Left hindlimb (tissue), 1 donor: ENCODE measurements at places on chromosomes 7 and 10.

DNA sequence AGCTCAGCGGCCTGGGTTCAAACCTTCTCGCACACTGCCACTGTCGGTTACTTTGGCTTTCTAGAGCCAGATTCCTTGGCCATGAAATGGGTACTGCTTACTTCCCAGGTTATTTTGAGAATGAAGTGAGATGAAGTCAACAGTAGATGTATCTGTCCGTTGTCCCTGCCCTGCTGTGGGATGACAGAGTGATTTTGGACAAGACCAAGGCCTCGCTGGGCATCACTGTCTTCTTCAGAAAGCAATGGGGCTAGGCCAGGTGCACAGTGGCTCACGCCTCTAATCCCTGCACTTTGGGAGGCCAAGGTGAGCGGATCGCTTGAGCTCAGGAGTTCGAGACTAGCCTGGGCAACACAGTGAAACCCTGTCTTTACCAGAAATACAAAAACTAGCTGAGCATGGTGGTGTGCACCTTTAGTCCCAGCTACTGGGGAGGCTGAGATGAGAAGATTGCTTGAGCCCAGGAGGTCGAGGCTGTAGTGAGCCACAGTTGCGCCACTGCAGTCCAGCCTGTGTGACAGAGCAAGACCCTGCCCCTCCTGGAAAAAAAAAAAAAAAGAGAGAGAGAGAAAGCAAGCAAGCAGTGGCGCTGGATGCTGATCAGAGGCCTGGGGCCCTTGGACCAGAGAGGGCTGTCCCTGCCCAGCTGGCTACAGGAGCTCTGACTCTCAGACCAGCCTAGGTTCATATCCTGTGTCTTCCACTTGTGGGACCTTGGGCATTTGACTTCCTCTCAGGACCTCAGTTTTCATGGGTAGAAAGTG, 25.8 kb downstream of the ZMIZ1 start:
- DNase-seq: no peak

DNA sequence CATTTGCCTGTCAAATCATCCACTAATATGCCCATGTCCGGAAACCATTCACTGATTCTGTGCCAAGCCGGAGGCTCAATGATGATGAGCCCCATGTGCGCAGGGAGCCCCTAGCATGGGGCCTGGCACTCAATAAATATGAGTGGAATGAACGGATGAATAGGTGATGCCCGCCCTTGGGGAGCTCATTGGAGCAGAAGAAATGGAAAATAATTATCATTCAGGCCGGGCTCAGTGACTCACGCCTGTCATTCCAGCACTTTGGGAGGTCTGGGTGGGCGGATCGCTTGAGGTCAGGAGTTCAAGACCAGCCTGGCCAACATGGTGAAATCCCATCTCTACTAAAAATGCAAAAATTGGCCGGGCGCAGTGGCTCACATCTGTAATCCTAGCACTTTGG, 11.0 kb downstream of the RHBDD2 start:
- DNase-seq: no peak

DNA sequence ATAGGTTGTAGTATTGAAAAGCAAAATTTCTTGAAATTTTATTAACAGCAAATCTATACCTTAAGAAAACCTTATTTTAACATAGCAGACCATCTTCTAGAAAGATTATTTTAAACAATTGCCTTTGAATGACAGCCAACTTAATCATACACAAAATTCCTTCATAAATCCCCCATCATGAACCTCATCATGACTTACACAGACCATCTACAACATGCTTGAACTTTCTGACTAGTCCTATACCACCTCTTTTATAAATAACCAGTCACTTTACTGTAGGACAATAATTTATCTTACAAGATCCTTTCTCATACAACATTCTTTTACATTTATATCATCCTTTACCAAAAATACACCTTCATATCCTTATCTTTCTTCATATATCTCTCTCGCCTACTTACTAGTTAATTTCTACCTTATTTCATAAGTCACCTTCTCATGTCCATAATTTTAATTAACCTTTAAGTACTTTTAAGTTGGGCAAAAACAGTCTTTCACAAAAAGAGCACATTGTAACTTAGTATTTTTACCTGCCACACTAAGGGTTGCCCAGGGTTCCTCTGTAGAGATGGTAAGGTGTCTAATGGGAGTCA, 16.6 kb upstream of the PTN start:
- no peak for DNase-seq

GRCh38 chr10:3803927-3804741, 19.1 kb upstream of the KLF6 start:
- DNase-seq: no peak

DNA sequence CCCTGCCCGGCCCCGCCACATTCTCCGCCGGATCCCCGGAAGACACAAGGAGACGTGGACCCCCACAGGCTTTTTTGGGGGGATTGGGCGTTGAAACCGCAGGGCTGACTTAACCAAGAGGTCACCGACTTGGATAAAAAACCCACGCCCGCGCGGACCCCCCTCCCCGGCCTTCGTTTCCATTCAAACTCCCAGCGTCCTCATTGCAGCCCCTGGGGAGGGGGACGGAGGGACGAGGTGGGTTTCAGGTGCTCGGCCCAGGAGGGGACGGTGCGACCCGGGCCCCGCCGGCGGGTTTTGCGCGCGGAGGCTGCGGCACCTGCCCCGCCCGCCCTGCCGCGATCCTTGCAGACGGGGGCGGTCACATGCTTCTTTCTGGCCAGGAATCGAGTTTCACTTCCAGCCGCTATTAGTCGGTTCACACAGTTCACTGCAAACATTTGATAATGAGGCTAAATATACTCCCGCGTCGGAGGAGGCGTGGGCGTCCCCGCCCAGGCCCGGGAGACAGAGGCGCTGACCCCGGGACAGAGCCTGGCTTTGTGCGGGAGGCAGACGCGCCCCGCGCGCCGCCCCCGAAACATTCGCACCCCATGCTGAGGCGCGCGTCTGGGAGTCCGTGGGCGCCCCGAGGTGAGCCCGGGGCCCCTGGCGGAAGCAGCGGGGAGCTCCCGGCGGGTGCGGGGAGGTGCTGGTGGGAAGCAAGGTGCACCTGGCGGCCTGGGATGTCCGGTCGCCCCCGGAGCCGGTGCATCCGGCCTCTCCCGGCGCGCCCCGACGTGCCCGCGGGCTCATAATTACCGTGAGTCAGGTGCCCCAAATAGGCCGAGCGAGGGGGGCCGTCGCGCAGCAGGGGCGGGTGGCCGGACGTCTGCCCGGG, 2.7 kb upstream of the PDGFA start:
- no peak for DNase-seq

DNA sequence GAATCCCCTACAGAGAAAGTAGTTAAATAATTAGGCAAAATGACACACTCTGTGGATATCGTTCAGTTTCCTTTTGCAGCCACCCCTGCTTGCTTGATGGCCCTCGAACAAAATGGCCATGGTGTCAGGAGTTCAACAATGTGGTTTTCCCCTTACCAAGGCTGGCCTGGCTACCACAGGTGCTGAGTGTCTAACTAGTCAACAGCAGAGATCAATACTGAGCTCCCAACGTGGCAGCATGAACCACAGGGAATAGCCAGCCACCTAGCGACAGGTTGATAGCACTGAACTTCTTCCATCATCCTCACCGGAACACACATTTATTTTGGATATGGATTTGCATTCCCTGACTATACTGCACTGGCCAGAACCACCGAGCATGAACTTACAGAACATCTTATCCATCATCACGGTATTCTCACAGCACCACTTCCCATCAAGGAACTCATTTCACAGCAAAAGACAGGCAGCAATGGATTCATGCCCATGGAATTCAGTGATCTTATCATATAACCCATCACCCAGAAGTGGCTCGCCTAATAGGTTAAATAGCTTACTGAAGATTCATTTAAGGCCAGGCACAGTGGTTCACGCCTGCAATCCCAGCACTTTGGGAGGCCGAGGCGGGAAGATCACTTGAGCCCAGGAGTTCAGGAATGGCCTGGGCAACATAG, 6.3 kb downstream of the C10orf67 start:
- no peak for DNase-seq

GRCh38 chr10:131822013-131822691, 78.7 kb upstream of the PPP2R2D start:
- no peak for DNase-seq

- DNase-seq: no peak
Observed at GRCh38 chr10:806451-807162, 117.1 kb upstream of the DIP2C start.

DNA sequence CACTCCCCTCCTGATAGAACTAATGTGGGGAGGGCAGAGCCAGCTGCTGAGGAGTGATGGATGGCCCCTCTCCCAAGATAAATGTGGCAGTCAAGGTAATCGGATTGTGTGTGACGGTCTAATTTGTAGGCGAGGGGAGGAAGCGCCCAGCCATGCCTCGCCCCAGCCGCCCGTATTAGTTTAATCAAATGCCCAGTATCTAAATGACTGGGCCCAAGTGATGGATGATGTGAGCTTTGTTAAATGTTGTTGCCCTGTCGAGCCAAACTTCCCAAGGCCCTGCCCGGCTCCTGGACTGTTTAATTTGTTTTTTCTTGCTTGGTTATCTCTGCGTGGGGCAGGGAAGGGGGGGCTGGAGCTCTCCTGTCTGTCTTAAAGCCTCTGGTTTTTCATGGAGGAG, 88.4 kb upstream of the PPIF start:
- no peak for DNase-seq
